DMS53 (cell line): ENCODE measurements at places on chromosomes 6 and 20.

- peak; percentile 81 for DNase-seq
Measured at GRCh38 chr20:5100684-5101347, 18.9 kb downstream of the PCNA start.

DNA sequence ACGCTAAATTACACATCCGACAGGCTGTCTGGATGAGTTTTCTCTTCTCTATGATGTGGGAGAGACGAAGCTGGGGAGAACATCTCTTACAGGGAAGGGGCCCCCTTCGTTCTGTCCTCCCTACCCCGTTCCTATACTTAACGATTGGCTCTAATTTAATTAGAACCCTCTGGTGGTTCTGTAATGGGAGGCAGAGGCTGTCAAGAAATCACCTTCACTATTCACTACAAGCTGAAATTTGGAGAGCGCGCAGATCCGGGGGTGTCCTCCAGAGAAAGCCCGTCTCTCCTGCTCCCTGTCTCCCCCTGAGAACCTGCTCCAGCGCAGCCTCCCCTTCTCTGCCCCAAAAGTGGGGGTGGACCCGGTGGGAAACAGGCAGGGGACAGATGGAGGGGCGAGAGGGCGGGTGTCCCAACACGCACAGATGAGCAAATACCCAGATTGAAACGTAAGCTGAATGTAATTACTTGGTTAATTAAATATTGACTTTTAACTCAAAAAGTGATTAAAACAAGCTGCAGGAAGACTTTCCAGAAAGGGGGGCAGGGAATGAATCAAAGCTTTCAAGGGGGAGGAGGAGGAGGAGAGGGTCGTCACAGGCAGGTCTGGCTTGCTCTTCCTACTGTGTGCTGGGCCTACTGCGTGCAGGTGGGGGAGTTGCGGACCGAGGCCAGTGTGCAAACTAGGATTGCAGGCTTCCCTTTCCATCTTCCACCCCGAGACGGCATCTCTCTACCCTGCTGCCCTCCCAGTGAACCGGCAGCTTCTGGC is 1.3 kb downstream of the SULF2 start:
- DNase-seq: no peak

DNA sequence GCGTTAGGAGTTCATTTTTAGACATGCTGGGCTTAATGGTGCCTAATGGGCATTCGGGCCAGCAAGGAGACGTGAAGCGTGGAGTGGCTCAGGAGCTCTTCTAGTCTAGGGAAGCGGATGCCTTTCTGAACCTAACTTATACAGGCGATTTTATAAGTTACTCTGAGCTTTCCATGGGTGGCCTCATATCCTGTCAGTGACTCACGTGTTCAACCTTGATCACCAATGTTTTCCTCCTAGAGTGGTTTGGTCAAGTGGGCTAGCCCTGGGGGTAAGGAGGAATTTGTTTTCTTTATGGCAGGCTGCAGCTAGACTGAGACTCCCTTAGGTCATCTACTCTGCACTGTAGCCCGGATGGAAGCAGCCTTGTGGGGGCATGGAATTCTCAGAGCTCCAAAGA is 52.1 kb downstream of the PLAGL1 start:
- DNase-seq: no peak

DNA sequence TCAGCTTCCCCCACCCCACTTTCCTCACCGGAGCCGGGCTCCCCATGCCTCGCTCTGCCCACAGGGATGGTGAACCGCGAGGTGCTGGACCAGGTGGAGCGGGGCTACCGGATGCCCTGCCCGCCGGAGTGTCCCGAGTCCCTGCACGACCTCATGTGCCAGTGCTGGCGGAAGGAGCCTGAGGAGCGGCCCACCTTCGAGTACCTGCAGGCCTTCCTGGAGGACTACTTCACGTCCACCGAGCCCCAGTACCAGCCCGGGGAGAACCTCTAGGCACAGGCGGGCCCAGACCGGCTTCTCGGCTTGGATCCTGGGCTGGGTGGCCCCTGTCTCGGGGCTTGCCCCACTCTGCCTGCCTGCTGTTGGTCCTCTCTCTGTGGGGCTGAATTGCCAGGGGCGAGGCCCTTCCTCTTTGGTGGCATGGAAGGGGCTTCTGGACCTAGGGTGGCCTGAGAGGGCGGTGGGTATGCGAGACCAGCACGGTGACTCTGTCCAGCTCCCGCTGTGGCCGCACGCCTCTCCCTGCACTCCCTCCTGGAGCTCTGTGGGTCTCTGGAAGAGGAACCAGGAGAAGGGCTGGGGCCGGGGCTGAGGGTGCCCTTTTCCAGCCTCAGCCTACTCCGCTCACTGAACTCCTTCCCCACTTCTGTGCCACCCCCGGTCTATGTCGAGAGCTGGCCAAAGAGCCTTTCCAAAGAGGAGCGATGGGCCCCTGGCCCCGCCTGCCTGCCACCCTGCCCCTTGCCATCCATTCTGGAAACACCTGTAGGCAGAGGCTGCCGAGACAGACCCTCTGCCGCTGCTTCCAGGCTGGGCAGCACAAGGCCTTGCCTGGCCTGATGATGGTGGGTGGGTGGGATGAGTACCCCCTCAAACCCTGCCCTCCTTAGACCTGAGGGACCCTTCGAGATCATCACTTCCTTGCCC is 57.4 kb downstream of the SRC start:
- no peak for DNase-seq

DNA sequence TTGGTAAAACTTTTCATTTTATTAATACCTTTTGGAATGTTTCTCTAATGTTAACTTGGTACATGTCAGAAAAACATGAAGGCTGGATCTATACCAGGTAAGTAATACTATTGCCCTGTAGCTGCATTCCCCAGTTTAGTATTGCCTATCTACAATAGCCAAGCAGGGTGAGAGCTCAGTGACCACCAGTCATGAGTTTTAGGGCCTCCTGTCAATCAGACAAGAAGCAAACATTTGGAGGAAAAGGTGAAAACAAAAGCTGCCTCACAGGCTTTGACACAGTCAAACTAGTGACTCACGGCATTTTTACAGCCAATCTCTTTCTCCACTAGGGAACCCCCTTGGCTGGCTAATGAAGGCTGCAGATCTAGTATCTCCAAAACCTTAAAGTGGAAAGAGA is 9.5 kb upstream of the CDC5L start:
- DNase-seq: no peak

DNA sequence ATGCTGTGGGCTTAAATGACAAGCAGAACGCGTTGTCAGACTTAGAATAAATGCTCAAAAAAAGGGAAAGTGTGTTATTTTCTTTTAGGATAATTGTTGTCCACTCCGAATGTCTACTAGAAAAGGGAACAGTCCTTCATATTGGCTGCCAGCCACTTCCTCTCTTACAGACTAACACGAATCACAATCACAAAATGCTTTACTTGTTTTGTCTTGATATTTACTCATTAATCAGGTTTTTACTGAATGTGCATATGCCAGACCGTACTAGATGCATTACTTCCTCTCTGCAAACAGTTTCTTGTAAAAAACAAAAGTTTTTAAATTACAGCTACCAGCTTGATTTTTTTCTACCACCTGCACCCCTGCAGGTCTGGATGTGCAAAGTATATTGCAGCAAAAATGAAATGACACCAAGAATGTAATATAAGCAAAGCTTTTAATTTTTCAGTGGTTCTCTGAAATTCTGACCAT is 821 bp downstream of the DHX35 start:
- peak; percentile 39 for DNase-seq

DNA sequence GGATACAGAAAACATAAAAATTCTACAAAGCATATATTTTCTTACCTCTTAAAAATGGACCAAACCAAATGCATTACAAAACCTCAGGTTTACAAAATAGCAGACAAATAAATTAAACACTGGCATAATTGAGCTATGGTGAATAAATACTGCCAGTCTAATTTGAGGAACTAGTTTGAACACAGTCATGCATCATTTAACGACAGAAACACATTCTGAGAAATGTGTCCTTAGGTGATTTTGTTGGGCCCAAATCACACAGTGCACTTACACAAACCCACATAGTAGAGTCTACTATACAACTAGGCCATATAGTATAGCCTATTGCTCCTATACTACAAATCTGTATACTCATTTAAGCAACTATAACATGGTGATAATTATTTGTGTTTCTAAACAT is 215.6 kb downstream of the FOXC1 start:
- no peak for DNase-seq
